A549 (cell line): ENCODE measurements at places on chromosomes 5 and 9. TPM values are rescaled to one million over a fixed set of nuclear protein-coding genes. Genes with fewer than 3 reads are reported as not detected.
A peak's percentile ranks its signal among the peaks of the same experiment; 100 is the strongest.

DNA sequence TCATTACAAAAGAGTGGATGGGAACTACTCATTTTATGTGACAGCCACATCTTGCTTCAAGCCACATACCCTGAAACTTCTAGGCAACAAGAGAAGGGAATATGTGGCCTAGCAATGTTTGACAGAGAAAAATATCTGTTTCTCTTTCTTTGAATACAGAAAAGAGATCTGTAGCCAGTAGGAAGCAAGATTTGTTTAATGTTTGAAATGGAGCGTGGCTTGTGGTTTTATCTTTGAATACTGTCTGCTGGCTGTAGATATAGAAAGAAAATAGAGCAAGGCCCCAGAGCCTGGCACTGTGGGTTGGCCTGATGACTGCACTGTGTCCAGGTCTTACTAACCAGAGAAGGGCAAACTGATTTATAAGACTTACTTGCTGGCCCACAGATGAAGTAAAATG lies 133.8 kb downstream of the ARHGEF28 start:
- no peak for DNase-seq

GRCh38 chr5:2757563-2758351 lies 6.3 kb upstream of the IRX2 start:
- no peak for DNase-seq

DNA sequence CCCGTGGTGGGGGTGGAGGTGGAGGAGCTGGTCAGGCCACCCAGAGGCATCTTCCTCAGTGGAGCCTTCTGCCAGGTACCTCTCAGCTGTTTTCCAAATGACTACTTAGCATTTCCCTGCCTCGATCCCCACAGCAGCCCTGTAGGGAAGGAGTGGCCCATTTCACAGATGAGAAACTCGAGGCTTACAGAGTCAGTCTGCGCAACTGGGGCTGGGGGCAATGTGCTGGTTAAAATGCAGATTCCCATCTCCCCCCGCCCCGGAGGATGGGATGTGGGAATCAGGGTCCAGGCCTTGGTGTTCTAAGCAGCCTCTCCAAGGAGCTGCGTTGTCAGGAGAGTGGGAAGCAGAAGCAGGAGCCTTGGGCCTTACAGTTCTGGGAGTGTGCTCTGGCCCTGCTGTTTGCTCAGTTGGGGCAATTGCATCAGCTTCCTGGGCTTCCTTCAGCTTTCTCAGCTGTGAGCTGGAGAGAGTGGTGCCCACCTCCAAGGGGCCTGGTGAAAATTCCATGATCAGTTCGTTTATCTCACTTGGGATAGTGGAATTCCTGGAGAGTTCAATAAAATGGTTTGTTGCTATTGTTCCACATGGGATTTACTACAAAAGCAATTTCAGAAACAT lies 19.4 kb downstream of the ERGIC1 start:
- no peak for DNase-seq

Gene BRD3OS
- 10.8 to 12.0 TPM (median 11.2 TPM) in 3 replicates for polyA plus RNA-seq

Gene CAVIN4
- polyA plus RNA-seq = 0.62 to 0.86 TPM (median 0.79 TPM) in 3 replicates

- peak; percentile 28 for DNase-seq
These were observed 40.7 kb upstream of the S1PR3 start for GRCh38 chr9:88950341-88951154.

GRCh38 chr9:8143677-8144076 lies 344.1 kb upstream of the DMAC1 start:
- no peak for DNase-seq

DNA sequence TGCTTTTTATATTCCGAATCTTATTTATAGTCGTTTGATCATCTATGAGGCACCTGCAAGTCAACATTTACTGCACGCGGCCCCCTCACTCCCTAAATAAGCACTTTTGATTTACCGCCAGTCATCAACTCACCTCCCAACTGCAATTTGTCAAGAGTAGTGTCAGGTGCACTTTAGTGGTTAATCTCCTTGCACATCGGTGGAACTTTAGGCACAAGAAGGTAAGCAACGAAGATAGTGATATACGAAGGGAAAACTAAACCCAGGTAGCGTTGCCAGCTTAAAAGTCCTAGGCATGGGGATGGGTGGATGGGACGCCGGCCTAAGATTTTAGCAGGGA lies 513 bp upstream of the RNF180 start:
- no peak for DNase-seq

Gene PCDHAC1
- polyA plus RNA-seq = 0.55 to 0.57 TPM (median 0.57 TPM) in 3 replicates

- DNase-seq = no peak
These were observed 101.7 kb downstream of the GDNF start for GRCh38 chr5:37738057-37738691.

Gene CMBL
- polyA plus RNA-seq = 32.6 to 35.7 TPM (median 33.8 TPM) in 3 replicates

- DNase-seq = no peak
These were observed 860.8 kb upstream of the DMAC1 start for GRCh38 chr9:8660383-8660782.

DNA sequence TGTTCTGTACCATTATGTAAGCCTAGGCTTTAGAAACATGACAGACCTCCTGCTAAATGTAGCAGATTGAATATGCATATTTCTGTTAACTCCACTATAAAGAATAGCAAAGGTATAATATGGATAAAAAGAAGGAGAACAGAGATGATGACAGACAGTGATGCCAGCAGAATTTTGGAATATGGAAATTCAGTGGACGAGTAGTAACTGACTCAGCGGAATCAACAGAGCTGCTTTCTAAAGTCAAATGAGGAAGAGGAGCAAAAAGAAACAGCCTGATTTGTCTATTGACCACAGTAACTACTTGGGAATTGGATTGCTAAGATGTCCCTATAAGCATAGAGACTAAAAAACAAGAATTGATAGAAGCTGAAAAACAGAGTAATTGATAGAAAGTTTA lies 8.0 kb downstream of the GPR21 start:
- no peak for DNase-seq

DNA sequence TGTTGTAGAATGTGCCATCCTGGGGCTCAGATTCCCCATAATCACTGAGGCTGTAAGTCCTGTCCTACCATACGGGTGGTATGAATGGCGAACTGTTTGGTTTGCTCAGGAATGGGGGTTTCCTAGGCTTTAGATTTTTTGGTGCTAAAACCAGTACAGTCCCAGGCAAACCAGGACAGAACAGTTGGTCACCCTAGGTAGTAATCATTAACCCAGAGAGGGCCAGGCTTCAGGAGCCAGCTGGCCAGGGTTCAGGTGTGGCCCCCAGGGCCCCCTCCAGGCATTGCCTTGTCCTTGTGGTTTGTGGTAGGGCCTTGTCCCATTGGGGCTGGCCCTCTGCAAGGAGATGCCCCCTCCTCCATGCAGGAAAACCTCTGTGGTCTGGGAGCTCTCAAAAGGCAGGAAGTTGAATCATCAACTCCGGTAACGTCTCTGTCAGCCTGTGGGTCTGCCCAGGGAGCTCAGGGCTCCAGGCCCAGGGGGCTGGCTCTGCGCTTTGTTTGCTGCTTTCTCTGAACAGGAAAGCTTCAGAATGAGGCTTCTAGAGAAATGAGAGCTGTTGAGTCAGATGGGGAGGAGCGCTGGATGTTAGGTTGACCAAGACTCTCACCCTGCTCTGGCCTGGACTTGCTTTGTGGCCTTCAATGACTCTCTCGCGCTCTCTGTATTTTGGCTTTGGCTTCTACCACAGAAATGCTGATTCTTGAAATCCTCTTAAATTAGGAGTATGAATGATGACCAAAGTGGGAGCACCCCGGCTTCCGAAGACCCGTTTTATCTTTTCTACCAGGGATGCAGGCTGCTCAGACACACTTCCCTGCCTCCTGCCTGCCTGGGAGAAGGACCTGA lies 22.2 kb upstream of the JADE2 start:
- DNase-seq = peak; percentile 92

GRCh38 chr9:85414390-85414789 lies 327.4 kb downstream of the AGTPBP1 start:
- DNase-seq = no peak

- DNase-seq = no peak
These were observed 30.1 kb downstream of the NDUFS6 start for GRCh38 chr5:1831257-1831656.

Gene ANKRD34B
- 0.01 TPM in 1 of 3 replicates, not detected in the others for polyA plus RNA-seq

DNA sequence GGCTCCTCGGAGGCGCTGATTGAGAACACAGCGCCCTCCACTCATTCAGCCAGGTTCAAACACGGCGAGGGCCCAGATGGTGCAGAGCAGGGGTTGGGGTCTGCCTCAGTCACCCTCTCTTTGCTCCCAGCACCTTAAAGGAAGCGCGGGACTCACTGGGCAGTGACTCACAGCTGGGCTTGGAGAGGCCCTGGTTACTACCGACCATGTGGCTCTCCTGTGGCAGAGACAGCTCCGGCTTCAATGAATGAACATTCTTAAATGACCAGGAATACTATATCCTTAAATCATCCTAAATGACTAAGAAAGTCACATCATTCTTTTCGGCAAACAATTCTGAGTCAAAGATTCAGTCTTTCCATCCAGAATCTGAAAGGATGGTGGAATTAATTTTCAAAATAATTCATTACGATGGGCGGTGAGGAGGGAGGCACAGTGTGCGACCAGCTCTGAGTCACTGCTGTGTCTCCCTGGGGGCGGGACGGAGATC lies 1.6 kb upstream of the INPP5E start:
- no peak for DNase-seq

Gene CCL21
- polyA plus RNA-seq = not detected in 3 replicates
